Adrenal gland (tissue), 19 donors: ENCODE measurements at places on chromosomes 5 and 9. TPM values are rescaled to one million over a fixed set of nuclear protein-coding genes. Genes with fewer than 3 reads are reported as not detected.

GRCh38 chr5:1429066-1429465 lies 16.2 kb downstream of the SLC6A3 start:
- peak; percentile 2 for DNase-seq

GRCh38 chr5:153212471-153212870 lies 278.0 kb upstream of the GRIA1 start:
- DNase-seq: no peak

DNA sequence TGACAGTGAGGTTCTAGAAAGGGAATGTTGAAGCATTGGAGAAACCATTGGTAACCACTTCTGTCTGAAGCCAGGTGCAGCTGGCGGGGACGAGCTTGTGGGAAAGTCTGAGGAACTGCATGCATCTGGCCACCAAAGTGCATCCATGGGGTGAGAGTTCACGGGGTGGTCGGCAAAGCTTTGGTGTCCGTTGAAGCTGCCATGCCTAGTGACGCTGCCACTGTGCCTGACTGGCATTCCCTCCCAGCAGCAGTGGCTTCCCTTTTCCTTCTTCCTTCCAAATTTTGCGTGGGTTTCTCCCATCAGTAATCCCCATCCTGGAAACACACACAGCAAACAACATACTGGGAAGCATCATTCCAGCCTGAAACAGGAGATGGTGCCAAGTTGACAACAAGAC lies 145.7 kb upstream of the ALDH1B1 start:
- no peak for DNase-seq

DNA sequence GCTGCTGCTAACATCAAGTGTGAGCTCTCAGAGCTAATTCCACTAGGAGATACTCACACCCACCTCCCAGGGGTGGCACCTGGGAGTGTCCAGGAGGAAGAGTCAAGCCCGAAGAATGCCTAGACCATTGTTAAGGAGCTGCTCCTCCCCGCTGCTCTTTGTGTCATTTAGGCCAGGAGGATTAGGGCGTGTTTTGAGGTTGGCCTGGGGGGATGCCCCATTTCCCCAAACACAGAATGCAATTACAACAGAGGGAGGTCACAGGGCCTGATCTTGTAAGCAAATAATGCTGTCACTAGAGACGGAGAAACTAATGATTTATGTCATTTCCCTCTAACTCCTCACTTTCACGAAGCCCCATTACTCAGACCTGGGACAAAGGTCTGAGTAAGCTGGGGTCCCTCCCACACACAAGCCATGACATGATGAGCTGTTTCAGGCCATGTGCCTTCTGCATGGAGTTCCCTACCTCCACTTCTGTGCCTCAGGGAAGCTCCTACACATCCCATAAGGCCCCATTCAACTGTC lies 312.5 kb downstream of the ACTL7B start:
- DNase-seq: no peak

DNA sequence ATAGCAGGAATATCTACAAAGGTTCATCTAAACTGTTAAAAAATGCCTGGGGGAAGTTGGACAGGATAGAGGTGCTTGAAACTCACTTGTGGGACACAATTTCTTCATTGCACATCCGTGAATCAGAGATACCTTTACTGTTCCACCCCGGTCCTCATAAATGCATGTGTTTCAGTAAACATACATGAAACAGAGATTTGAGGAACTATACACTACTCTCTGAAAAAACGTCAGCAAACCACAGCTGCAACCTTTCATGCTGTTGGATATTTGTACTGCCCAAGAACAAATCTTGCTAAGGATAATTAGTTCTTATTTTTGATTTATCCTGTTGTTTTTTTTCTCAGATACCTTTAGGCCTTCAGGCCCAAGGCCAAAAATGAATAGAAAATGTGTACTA lies 337.3 kb downstream of the KDM4C start:
- no peak for DNase-seq

- DNase-seq: peak; percentile 82
Measured at GRCh38 chr9:20640331-20641187, 18.3 kb upstream of the MLLT3 start.

DNA sequence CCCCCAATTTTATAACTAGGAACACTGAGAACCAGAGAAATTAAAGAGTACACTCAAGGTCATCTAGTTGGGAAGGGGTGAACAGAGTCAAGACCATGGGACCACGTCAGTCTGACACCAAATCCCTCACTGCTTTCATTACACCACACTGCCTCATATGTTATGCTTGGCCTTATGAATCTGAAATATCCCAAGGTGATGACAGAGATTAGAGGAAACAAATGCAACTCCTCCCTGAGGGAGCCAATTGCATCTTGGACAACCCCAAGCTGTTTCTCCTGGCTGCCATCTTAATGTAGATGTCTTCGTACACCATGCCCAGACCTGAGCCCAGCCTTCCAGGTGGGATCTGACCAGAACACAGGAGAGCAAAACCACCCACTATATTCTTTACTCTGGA lies 60.6 kb upstream of the ABCA1 start:
- DNase-seq: no peak

CATSPER3 gene
- total RNA-seq: 0.44 TPM

C6 gene
- 1.2 TPM for total RNA-seq

FAM151B gene
- total RNA-seq: 3.5 TPM

ORM2 gene
- total RNA-seq: 0.60 TPM

ZNF354C gene
- total RNA-seq: 5.7 TPM

RASEF gene
- total RNA-seq: 0.23 TPM
